K562 (cell line): ENCODE measurements at places on chromosomes 3 and 15. TPM values are rescaled to one million over a fixed set of nuclear protein-coding genes. Genes with fewer than 3 reads are reported as not detected.

SLCO2A1 gene
- 1.0 TPM in 1 of 2 replicates, not detected in the other for polyA plus RNA-seq

FHIT gene
- polyA plus RNA-seq, result 3.3 and 4.6 TPM in 2 replicates

- DNase-seq, result no peak
Observed at GRCh38 chr15:75008629-75009326, 13.4 kb downstream of the SCAMP5 start.

DNA sequence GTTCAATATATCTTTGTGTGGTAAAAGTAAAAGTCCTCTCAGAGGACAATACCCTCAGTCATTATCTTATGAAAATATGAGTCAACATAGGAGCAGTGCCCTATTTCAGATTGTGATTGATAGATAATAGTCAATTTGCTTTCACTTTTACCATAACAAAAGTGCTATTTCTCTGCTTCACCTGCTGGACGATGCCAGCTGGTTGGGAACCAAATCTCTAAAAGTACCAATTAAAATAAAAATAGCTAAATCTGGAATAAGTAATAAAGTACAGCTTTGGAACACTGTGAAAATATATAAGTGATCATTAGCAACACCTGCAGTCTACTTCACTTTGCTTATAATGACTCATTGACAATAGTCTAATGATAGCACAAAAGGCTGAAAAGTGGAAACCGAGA lies 390.3 kb upstream of the AGTR1 start:
- no peak for DNase-seq

DNA sequence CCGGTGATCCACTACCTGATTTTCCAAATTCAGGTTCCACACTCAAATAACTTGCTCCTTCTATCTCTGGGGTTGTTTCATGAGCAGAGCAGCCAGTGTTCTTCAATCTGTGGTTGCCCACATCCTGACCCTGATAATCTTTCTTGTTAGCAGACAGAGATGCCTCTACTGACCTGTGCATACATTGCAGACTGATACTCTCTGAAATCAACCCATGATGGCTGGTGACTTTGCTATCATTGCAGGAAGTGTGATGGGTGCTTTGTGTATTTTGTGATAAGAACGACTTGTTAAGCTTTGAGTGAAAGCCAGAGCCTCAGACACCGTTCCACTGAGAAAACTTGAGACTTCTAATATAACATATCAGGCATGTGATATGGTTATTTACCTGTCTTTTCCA lies 39.9 kb downstream of the GATM start:
- DNase-seq, result peak; percentile 10

DNA sequence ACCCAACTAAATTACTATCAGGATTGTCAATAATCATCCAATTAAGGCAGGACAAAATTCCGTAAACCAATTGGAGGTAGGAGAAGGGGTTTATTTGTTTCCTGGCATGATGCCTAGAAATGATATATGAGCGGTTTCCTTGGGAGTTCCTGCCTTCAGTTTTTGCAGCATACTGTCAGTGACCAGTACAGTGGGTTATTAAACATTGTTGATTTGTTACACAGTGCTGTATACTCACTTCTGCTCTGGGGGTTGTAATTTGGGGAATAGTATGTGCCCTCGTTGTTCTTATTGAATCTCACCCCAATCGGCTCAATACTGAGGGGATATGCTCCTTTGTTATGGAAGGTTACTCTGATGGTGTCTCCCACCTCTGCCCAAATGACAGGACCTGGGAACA lies 22.2 kb downstream of the CP start:
- DNase-seq, result no peak
